ENCODE measurements at places on chromosomes 2 and 18.

GRCh38 chr2:184599872-184600222 is 1.5 kb downstream of the ZNF804A start:
- DNase-seq, result no peak

- no peak for DNase-seq
Measured at GRCh38 chr2:26900831-26901321, 52.9 kb downstream of the DPYSL5 start.

GRCh38 chr18:7185701-7186100 is 45.2 kb upstream of the LRRC30 start:
- no peak for DNase-seq

DNA sequence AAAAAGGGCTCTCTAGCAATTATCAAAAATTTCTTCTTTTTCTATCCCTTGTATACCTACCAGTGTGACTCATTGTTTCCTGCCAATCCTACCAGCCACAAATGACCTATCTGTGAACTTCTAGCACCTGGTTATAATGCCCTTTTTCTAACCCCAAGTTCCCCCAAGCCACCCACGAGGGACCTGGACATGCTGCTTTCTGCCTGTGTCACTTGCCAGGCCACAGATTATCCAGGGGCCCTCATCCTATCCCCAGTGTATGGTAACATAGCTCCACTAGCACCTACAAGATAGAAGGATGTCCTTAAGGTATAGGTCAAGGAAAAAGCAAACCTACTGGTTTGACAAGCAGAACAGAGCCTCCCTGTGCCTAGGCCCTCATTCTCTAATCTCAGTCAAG is 26.8 kb downstream of the AAK1 start:
- no peak for DNase-seq

GRCh38 chr18:49725809-49726674 is 87.3 kb downstream of the ACAA2 start:
- peak; percentile 84 for DNase-seq

Measured in AG09319 (cell line).